Naive thymus-derived CD4-positive, alpha-beta T cell (primary cell): ENCODE measurements at places on chromosomes 11 and 22. TPM values are rescaled to one million over a fixed set of nuclear protein-coding genes. Genes with fewer than 3 reads are reported as not detected.
A peak's percentile ranks its signal among the peaks of the same experiment; 100 is the strongest.

GRCh38 chr22:47175151-47176025 is 412.9 kb downstream of the TBC1D22A start:
- no peak overlapping the region for H3K27ac ChIP-seq
- H3K36me3 ChIP-seq = peaks cover 36% of the 10 kb centered on the region
- DNase-seq = no peak
- H3K27me3 ChIP-seq = no peaks in the 10 kb centered on the region
- no peaks in the 10 kb centered on the region for H3K4me1 ChIP-seq

GRCh38 chr11:125494031-125494360 is 2.1 kb downstream of the FEZ1 start:
- no peak overlapping the region for H3K27ac ChIP-seq
- no peak overlapping the region for H3K4me3 ChIP-seq
- H3K27me3 ChIP-seq = peaks cover 15% of the 10 kb centered on the region
- H3K4me1 ChIP-seq = peaks cover 17% of the 10 kb centered on the region

The CASP5 gene
- not detected for total RNA-seq

DNA sequence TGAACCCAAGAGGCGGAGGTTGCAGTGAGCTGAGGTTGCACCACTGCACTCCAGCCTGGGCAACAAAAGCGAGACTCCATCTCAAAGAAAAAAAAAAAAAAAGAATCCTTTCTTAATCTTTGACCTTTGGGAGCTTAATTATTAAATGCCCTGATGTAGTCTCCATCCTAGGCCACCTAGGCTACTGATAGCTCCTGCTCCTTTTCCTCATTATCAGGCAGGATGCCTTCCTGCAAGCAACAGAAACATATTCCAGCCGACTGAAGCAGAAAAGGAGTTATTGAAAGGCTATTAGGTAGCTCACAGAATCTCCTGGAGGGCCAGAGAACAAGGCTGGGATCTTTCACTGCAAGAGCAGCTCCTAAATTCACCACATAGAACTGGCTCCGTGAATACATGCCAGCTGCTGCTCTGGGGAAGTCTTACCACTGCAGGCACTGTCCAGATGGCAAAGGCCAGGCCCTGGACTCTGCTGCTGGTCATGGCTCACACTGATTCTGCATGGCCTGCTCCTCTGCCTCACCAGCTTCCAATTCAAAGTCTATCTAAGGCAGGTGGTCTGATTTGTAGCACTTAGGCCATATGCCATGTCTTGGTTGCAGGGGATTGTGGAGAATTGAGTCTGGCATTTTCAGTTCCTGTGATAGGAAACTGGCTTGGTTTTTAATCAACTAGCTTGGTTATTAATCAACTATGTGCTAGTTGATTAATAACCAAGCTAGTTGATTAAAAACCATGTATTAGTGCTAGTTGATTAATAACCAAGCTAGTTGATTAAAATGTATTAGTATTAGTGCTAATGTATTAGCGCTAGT is 26.0 kb upstream of the POLD3 start:
- H3K4me1 ChIP-seq = no peaks in the 10 kb centered on the region
- H3K36me3 ChIP-seq = no peaks in the 10 kb centered on the region
- H3K27ac ChIP-seq = no peak overlapping the region
- DNase-seq = no peak
- no peak overlapping the region for H3K4me3 ChIP-seq
- no peaks in the 10 kb centered on the region for H3K27me3 ChIP-seq

DNA sequence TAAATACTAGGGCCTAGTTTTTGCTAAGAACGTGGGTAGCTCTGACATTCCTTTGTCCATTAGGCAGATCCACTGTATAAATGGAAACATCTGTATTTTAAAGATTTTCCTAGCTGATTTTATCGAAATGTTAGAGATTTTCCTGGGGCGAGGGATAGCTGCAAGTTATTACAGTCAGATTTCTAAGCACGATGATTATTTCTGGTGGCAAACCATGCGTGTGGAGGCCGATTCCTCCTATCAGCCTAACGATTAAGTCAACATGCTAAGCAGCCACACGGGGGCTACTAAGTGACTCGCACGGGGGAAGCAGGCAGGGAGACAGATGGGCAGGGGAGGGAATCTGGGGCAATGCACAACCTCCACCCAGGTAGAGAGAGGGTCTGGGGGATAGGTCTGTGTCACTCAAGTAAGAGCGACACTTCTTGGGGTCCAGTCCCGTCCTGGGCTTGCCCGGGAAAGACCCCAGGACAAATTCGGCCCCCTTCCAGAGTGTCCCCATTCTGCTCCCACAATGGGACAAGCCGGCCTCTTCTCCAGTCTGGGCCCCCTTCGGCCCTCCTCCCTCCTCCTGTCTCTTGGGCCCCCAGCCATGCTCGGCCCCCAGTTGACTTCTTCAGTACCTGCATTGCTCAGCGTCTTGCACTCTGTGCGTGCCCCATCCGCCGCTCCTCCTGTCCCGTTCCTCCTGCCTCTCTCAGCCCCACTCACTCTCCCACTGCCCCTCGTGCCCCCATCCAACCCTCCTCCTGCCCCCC is 571 bp downstream of the C11orf24 start:
- H3K4me1 ChIP-seq = peaks cover 11% of the 10 kb centered on the region
- DNase-seq = no peak

GRCh38 chr22:21038405-21038804 is 6.0 kb upstream of the SLC7A4 start:
- no peaks in the 10 kb centered on the region for H3K36me3 ChIP-seq
- no peaks in the 10 kb centered on the region for H3K27me3 ChIP-seq
- no peak for DNase-seq
- H3K4me1 ChIP-seq = no peaks in the 10 kb centered on the region
- no peak overlapping the region for H3K27ac ChIP-seq

- no peak for DNase-seq
- H3K27me3 ChIP-seq = no peaks in the 10 kb centered on the region
- H3K27ac ChIP-seq = no peak overlapping the region
- no peak overlapping the region for H3K4me3 ChIP-seq
Measured at GRCh38 chr11:119758291-119758690, 29.3 kb upstream of the NECTIN1 start.

DNA sequence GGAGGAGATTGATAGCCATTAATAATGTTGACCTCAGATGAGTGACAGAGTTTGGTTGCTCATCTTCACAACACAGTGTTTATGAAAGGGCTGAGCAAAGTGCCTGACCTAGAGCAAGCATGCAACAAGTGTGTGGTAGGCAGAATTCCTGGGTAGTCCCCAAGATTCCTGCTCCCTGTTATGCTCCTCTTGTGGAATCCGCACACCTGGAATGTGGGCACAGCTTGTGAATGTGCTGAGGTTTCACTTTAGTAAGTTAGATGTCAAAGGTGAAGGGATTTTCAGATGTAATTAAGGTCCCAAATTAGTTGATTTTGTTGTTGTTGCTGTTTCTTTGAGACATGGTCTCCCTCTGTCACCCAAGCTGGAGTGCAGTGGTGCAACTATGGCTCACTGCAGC is 20.7 kb upstream of the SPON1 start:
- DNase-seq = no peak
- no peak overlapping the region for H3K4me3 ChIP-seq
- H3K27ac ChIP-seq = no peak overlapping the region
- no peaks in the 10 kb centered on the region for H3K36me3 ChIP-seq

DNA sequence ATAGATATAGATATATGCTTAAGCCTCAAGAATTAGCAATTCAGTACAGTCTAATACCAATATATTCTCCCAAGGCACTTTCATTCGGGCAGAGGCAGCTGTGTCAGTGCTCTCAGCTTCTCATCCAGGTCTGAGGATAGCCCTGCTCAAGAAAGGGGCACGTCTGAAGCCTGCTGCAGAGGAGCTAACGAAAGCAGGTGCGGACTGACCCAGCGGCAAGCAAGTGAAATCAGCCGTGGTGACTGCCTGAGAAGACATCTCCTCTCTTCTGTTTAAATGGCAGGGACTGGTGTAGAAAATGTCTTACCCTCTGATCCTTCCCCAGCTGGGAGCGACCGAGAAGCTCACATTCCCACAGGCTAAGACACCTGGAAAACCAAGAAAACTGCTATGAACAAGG is 468.6 kb downstream of the BRD1 start:
- no peaks in the 10 kb centered on the region for H3K27me3 ChIP-seq
- DNase-seq = no peak
- no peaks in the 10 kb centered on the region for H3K4me1 ChIP-seq
- H3K27ac ChIP-seq = no peak overlapping the region
- no peaks in the 10 kb centered on the region for H3K36me3 ChIP-seq

The TPBGL gene
- 0.22 TPM for total RNA-seq

The CREB3L1 gene
- not detected in 2 replicates for total RNA-seq

GRCh38 chr11:36425561-36426081 is 84.5 kb downstream of the TRAF6 start:
- no peak overlapping the region for H3K4me3 ChIP-seq
- no peak for DNase-seq
- no peaks in the 10 kb centered on the region for H3K27me3 ChIP-seq
- no peaks in the 10 kb centered on the region for H3K4me1 ChIP-seq

- H3K4me3 ChIP-seq = peak within 1 kb of the TSS; percentile 77
- peak within 1 kb of the TSS; percentile 57 for H3K27ac ChIP-seq
- peak; percentile 29 for DNase-seq
- H3K27me3 ChIP-seq = no peaks in the 10 kb centered on the region
Measured at GRCh38 chr22:30694640-30695350, at the start of gene OSBP2. Gene OSBP2 (plus strand): TSS chr22:30694874. CDS start chr22:30694910, 36 bp downstream.

GRCh38 chr11:117423046-117423575 is 95.5 kb downstream of the CEP164 start:
- no peak overlapping the region for H3K27ac ChIP-seq
- no peaks in the 10 kb centered on the region for H3K36me3 ChIP-seq
- H3K4me3 ChIP-seq = no peak overlapping the region
- H3K4me1 ChIP-seq = no peaks in the 10 kb centered on the region
- no peaks in the 10 kb centered on the region for H3K27me3 ChIP-seq

GRCh38 chr22:23110190-23110921 is 31.4 kb downstream of the RSPH14 start:
- H3K27me3 ChIP-seq = no peaks in the 10 kb centered on the region
- H3K4me1 ChIP-seq = no peaks in the 10 kb centered on the region
- no peaks in the 10 kb centered on the region for H3K36me3 ChIP-seq
- no peak for DNase-seq

DNA sequence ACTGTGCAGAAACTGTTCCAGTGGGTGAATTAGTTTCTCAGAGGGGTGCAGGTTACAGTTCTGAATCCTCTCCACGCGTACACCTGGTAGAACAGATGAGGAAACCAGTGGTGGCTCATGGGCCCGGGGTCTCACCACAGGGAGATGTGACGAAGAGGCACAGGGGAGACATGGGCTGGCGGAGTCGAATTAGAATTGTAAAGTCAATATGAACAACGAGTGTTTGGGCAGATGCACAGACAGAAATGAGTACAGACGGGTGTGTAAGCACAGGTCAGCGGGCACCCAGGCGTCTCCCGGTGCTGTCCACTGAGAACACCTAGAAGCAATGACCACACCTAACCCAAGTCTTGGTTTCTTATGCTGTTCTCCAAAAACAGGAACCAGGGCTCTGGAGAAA is 41.8 kb downstream of the GNB1L start:
- no peak for DNase-seq
- H3K4me3 ChIP-seq = no peak overlapping the region
- peaks cover 13% of the 10 kb centered on the region for H3K4me1 ChIP-seq
- no peaks in the 10 kb centered on the region for H3K27me3 ChIP-seq
- no peak overlapping the region for H3K27ac ChIP-seq

GRCh38 chr11:72688929-72689328 is 14.7 kb upstream of the PDE2A start:
- H3K27me3 ChIP-seq = no peaks in the 10 kb centered on the region
- H3K4me3 ChIP-seq = no peak overlapping the region
- H3K4me1 ChIP-seq = no peaks in the 10 kb centered on the region
- DNase-seq = no peak

The C22orf15 gene
- total RNA-seq = 1.2 TPM

DNA sequence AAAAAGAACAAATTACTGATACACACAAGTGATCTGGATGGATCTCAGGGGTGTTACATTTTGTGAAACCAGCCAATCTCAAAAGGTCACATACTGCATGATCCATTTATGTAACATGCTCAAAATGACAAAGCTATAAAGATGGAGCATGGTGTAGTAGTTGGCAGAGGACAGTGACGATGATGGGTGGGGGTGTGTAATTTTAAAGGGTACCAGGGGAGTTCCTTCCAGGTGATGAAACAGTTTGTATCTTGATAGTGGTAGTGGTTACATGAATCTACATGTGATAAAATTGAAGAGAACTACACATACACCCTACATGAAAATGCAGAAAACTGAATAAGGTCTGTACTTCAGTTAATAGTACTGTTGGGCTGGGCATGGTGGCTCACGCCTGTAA is 17.1 kb downstream of the TMEM184B start:
- H3K27ac ChIP-seq = no peak overlapping the region
- H3K36me3 ChIP-seq = no peaks in the 10 kb centered on the region
- H3K4me3 ChIP-seq = no peak overlapping the region
- no peaks in the 10 kb centered on the region for H3K27me3 ChIP-seq

The HBB gene
- total RNA-seq = not detected

The CRYBB2 gene
- not detected in 2 replicates for total RNA-seq

The NCF4 gene
- 7.8 TPM for total RNA-seq

- no peak overlapping the region for H3K27ac ChIP-seq
- no peak overlapping the region for H3K4me3 ChIP-seq
Measured at GRCh38 chr11:35285471-35285870, 133.9 kb downstream of the SLC1A2 start.

- no peak overlapping the region for H3K4me3 ChIP-seq
- H3K27ac ChIP-seq = no peak overlapping the region
- H3K27me3 ChIP-seq = no peaks in the 10 kb centered on the region
- no peaks in the 10 kb centered on the region for H3K36me3 ChIP-seq
- no peaks in the 10 kb centered on the region for H3K4me1 ChIP-seq
- no peak for DNase-seq
Measured at GRCh38 chr22:38449776-38450175, 5.2 kb downstream of the KCNJ4 start.

The P2RX3 gene
- not detected for total RNA-seq

DNA sequence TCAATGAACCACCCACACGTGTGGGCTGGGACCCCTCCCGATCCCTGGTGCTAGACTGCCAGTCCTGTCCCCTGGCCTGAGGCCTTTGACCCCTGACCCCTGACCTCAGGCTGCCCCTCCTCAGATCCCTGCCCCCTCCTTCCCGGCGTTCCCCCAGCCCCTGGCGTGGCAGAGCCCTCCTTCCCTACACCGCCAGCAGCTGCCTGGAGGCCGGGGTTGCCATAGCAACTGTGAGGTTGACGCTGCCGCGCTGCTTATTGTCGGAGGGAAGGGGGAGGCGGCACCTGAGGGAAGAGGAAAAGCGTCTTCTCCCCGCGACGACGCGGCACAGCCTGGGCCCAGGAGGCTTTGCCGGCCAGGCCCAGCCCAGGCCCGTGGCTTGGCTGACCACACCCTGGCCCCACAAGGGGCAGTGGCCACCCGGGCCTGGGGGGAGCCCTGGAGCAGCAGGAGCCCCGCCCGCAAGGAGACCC is 32.6 kb downstream of the SHANK3 start:
- no peak for DNase-seq
- no peaks in the 10 kb centered on the region for H3K36me3 ChIP-seq
- no peak overlapping the region for H3K4me3 ChIP-seq
- H3K27ac ChIP-seq = no peak overlapping the region

The APOBEC3A gene
- 79.1 TPM for total RNA-seq

The GDPD4 gene
- not detected for total RNA-seq

The TREH gene
- not detected for total RNA-seq

- H3K27ac ChIP-seq = no peak overlapping the region
- H3K4me3 ChIP-seq = no peak overlapping the region
- H3K27me3 ChIP-seq = no peaks in the 10 kb centered on the region
- no peak for DNase-seq
Measured at GRCh38 chr11:91664521-91664920, 560.1 kb upstream of the FAT3 start.

The OR6A2 gene
- total RNA-seq = 0.15 and 0.34 TPM in 2 replicates

GRCh38 chr11:13962562-13963168 is at the start of gene SPON1:
Gene SPON1 (plus strand): TSS chr11:13962723. CDS start chr11:13962905, 182 bp downstream.
- peak; percentile 34 for DNase-seq
- H3K4me1 ChIP-seq = peaks cover 16% of the 10 kb centered on the region
- H3K4me3 ChIP-seq = peak within 1 kb of the TSS; percentile 34
- H3K27me3 ChIP-seq = peaks cover 6% of the 10 kb centered on the region
- H3K36me3 ChIP-seq = no peaks in the 10 kb centered on the region
